Right ventricle myocardium superior (tissue), 1 donor: ENCODE measurements at places on chromosomes 2 and 18. TPM values are rescaled to one million over a fixed set of nuclear protein-coding genes. Genes with fewer than 3 reads are reported as not detected.

GRCh38 chr18:56152551-56153310 lies 485.7 kb downstream of the TXNL1 start:
- no peak for DNase-seq

DNA sequence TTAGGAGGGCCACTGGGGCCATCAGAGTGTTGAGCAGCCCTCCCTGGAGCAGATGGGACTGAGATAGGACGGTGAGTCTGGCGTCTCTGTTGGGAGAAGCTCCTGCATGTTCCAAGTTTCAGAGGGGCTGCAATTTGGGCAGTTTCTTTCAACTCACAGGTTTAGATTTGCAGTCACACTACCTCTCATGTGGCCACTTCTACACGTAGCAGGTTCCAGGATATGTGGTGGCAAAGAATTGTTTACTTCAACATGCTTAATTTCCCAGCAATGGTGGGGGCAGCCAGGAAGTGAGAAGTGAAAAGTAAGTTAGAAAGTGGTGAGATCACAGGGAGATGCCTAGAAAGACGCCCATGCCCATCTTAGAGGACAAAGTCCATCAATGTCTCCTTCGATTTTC lies 9.3 kb downstream of the NCK2 start:
- no peak for DNase-seq

DNA sequence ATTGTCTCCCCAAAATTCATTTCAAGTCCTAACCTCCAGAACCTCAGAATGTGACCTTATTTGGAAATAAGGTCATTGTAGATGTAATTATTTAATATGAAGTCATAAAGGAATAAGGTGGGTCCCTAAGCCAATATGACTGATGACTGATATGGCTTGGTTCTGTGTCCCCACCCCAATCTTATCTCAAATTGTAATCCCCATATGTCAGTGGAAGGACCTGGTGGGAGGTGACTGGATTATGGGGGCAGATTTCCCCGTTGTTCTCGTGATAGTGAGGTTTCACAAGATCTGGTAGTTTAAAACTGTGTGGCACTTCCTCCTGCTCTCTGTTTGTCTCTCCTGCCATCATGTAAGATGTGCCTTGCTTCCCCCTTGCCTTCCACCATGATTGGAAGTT lies 43.0 kb upstream of the BCL11A start:
- DNase-seq, result no peak

DNA sequence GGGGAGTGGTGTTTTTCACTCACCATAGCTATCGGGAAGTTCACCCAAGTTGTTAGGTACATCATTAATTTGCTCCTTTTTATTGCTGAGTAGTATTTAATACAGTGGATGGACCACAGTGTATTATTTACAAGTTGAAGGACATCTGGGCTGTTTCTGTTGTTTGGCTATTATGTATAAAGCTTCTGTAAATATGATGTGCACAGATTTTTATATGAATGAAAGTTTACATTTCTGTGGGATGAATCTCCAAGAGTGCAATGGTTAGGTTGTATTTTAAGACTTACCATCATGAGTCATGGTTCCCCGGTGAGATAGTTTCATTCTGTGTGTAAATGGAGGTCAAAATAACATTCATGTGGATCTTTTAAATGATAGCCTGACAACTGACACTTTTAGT lies 337.4 kb downstream of the PTPRM start:
- DNase-seq, result no peak

- DNase-seq, result no peak
Observed at GRCh38 chr18:23479829-23480505, 23.3 kb upstream of the RMC1 start.

DNA sequence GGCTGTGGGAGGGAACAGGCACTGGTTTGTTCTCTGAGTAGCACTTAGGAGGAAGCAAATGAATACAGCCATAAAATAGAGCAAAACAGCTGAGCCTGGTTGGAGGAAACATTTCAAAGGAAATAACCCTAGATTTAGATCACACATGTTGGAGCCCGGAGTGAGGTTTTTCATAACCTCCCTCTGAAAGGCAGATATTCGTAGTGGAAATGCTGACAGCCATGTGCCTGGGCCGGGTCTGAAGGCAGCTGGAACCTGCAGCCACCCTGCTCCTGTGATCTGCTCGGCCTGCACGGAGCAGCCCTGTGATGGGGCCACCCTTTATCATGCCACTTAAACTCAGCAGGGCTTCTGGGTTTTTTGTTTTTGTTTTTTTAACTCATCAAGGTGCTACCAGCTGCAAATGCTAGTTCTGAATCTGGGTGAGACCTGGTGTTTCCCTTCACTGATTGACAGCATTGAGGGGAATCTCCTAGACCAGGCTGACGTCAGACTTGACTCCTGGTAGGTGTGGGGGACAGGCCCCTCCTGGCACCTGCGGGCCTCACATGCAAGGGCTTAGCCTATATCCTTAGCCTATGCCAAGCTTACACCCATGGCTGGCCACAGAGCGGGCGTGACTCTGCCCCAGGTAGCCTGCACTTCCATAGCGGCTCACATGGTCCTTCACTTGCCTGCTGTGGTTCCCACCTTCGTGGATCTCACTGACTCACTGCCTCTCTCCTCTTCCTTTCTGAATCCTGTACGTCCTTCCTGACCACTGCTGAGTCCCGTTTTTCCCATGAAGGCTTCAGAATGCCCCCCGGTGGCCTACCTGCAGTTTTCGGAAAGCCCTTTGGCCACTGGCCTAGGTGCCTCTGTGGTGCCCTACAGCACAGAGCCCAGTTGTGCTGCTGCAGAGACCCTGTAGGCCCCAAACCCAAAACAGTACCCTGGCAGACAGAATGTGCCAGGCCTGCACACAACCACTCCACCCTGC lies 217.3 kb downstream of the SEPTIN10 start:
- DNase-seq, result no peak

GRCh38 chr2:135951041-135951583 lies 34.3 kb downstream of the DARS1 start:
- no peak for DNase-seq

The KLHL41 gene
- total RNA-seq, result 139 TPM

The ZNF385B gene
- 0.46 TPM for total RNA-seq
